ENCODE measurements at places on chromosomes 16 and 17.

GRCh38 chr16:87541872-87542234 lies 49.0 kb upstream of the ZCCHC14 start:
- DNase-seq: no peak

DNA sequence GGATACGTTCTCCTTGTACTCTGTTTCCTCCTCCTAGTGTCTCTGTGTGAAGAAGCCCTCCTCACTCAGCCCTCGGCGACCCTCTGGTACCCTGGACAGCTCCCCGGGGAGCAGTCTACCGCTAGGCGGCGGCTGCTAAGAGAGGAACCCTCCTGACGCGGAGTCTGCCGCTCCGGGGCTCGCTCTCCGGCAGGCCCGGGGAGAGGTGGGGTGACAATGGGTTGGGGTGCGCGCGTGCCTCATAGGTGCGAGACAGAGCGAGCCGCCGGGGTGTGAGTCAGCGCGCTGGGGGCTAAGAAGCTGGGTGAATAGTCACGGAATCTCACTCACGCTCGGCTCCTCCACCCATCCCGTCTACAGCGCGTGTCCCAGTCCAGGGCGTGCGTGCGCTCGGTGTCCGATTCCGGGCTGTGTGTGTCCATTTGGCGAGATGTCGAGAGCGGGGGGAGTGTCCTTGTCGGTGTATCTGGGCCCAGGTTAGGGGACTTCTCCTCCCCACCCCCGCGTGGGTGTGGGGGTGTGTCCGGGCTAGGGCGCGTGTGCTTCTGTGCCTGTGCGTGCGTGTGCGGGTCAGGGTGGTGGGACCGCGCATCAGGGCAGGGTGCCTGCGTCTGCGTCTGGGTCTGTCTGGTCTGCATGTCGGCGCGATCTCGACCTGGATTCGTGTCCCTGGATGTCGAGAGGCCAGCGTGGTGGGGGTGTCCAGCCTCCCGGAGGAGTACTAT lies 577 bp upstream of the HS3ST2 start:
- peak; percentile 2 for DNase-seq

DNA sequence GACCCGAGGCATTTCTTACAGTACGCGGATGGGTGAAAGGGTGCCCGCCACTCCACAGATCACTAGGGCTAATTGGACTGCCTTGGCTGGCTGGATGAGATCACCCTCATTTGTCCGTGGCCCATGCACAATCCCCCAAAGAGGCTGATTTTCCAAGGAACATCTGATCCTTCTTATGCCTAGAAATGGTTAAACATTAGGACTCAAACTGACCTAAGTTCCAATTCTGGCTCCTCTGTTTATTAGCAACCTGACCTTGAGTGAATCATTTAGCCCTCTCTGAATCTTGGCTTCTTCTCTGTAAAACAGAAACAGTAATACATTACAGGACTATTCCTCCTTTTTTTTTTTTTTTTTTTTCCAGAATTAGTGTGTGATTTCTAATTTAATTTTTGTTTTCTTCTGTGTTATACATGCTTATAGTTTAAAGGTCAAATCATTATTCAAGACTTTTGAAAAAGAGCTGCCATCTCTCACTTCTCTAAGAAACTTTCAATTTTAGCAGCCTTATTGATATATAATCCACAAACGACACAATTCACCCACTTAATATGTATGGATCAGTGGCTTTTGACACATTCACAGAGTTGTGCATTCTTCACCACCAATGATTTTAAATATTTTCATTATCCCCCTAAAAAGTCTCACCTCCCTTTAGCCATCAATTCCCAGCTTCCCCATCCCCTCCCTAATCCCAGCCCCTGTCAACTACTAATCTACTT lies 45.4 kb upstream of the TMEM132E start:
- DNase-seq: no peak

DNA sequence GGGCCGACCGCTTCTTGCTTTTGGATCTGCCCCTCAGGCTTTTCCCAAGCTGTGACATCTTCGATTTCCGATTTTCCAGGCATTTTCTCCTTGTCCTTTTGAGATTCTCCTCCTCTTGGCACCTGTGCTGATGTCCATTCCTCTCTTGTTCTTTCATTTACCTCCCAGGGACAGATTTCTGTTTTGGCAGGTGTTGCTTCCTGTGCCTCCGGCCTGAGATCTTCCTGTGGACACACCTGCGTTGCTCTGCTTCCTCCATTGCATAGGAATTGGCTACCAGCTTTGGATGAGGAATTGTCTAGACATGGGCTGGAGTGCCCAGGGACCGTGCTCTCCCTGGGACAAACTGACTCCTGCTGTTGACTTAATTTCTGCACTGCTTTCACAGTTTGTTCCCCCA lies 15.1 kb downstream of the GPR179 start:
- no peak for DNase-seq

DNA sequence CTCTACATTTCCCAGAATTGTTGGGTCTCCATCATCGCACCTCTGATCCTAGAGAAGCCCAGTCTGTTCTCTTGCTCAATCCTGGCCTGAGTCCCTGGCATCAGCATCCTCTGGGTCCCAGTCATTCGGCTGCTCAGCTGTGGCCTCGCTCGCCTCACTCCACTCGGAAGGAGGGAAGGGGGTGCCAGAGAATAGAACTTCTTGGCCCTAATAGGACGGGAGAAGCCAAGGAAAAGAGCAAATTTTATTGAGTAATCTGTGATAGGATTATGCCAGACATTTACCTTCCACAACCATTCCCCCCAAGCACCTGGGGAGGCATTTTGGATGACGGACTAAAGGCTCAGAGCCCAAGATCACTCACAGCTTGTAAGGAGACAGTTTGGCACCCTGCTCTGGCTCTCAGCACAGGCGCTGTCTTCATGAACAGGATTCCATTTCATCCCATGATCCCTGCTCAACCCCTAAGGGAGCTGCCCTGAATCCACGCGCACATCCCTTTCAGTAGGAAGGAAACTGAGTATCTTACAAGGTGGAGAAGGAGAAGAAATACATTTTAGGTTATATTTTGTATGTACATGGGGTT lies 498 bp upstream of the CLEC10A start:
- DNase-seq: no peak

- peak; percentile 11 for DNase-seq
Observed at GRCh38 chr17:58531661-58532554, 17.5 kb upstream of the MTMR4 start.

DNA sequence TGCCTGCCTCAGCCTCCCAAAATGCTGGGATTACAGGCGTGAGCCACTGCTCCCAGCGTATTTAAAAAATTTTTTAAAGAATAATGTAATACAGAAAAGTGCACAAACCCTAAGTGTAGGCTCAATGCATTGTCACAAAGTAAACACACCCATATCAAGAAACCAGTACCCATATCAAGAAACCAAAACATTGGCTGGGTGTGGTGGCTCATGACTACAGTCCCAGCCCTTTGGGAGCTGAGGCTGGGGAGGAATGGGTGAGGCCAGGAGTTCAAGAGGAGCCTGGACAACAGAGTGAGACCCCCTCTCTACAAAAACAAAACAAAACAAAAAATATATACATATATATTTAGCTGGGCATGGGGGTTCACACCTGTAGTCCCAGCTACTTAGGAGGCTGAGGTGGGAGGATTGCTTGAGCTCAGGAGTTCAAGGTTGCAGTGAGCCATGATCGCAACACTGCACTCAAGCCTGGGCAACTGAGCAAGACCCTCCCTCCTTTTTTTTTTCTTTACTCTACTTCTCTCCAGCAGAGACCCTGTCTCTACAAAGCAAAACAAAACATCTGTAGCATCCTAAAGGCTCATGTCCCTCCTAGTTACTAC lies 9.3 kb upstream of the PRR14 start:
- DNase-seq: no peak

DNA sequence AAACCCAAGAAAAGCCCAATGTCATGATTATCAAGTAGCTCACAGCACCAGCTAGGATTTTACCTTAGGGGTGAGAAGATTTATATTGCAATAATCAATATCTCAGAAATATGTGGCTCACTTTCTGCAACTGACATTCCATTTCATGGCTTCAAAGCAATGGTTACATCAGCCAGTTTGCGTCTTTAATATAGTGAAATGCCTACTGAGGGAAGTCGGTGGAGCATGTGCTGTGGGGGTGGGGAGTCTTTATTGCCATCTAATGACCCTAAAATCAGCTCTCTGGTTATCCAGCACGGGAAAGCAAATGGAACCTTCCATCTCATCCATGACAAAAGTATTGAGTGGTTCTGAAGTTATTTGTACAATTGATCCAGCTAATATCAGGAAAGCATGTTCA lies 395.5 kb downstream of the CA10 start:
- DNase-seq: no peak

- peak; percentile 47 for DNase-seq
Observed at GRCh38 chr16:2090777-2091546, 43.2 kb downstream of the TSC2 start.

DNA sequence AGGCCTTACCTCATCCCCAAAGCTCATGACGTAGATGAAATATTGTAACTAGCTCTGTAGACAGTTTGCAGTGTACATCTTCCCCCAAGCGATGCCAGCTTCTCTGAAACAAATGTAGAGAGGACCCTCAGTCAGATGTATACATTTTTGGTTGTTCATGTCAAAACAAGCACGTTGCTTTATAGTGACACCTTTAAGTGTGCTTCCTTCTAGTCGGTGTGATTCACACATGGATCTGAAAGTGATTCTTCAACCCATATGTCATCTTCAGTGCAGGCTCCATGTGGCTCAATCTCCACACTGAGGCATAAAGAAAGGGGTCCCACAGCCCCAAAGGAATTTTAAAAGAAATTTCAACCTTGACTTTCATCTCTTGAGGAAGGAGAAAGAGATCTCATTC lies 30.9 kb upstream of the CLEC19A start:
- no peak for DNase-seq

DNA sequence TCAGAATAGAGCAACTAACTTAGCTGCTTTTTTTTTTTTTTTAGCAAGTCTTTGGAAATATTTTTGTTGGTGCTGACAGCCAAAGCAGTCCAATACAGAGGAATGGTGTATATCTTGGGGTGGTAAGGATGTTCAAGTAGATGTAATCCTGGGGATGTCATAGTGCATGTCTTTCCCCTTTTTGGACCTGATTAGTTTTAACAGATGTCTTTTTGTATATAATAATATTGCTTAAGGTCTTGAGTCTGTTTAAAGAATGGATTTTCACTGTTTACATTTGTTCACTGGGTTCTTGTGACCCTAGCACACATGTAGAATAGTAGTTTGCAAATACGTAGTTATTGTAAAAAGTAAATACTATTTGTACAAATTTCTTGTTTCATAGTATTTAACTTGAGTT lies 7.9 kb downstream of the TAF15 start:
- peak; percentile 70 for DNase-seq

GRCh38 chr17:43597624-43598356 lies 51.6 kb upstream of the ETV4 start:
- DNase-seq: no peak

- no peak for DNase-seq
Observed at GRCh38 chr16:84367750-84368307, 509 bp upstream of the ATP2C2 start.

DNA sequence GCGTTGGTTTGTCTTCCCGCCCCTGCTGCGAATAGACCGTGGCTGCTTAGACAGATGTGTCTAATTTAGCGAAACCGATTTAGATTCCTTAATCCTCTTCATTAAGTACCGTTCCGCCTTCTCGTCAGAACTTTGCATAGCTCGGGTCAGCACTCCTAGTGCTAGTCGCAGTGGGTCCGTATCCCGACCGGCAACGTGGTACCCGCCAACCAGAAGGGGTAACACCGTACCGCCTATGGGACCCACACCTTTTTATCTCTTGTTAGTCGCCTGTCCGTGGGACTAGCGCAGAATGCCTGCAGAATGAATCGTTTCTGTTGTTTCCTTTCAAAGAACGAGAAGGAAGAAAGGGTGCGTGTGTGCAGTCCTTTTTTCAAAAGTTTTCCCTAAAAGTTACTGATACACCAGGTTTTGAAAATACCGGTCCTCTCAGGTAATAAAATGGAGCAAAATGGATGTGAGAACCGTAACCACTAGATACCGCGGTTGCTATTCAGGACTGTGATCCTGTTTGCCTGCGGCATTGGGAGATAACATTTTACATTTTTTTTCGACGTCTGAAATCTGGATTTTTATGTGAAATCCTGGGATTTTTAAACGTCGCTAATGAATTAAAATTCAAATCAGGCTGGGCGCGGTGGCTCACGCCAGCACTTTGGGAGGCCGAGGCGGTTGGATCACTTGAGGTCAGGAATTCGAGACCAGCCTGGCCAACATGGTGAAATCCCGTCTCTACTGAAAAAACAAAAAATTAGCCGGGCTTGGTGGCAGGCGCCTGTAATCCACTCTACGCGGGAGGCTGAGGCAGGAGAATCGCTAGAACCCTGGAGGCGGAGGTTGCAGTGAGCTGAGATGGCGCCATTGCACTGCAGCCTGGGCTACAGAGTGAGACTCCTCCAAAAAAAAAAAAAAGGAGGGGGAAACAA lies 998 bp upstream of the SRSF1 start:
- DNase-seq: no peak

GRCh38 chr17:63946440-63947363 lies 14.6 kb upstream of the CD79B start:
- peak; percentile 28 for DNase-seq

DNA sequence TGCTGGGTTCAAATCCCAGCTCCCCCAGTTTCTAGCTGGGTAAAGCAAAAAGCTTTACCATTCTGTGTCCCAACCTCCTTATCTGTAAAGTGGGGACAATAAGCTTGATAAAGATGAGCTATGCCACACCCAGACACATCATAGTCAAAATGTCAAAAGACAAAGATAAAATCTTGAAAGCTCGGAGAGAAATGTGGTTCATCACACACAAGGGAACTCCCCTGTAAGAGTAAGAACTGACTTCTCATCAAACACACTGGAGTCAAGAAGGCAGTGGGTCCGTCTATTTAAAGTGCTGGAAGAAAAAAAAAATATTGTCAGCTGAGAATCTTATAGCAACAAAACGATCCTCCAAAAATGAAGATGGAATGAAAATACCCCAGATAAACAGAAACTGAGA lies 25.3 kb downstream of the CACNG5 start:
- no peak for DNase-seq

GRCh38 chr17:50439008-50439407 lies 13.0 kb downstream of the ACSF2 start:
- DNase-seq: no peak

GRCh38 chr16:77705351-77705750 lies 17.0 kb upstream of the NUDT7 start:
- DNase-seq: no peak

- DNase-seq: no peak
Observed at GRCh38 chr17:43410557-43411368, 12.0 kb downstream of the ARL4D start.

- no peak for DNase-seq
Observed at GRCh38 chr17:69960755-69961154, 114.3 kb upstream of the KCNJ16 start.

DNA sequence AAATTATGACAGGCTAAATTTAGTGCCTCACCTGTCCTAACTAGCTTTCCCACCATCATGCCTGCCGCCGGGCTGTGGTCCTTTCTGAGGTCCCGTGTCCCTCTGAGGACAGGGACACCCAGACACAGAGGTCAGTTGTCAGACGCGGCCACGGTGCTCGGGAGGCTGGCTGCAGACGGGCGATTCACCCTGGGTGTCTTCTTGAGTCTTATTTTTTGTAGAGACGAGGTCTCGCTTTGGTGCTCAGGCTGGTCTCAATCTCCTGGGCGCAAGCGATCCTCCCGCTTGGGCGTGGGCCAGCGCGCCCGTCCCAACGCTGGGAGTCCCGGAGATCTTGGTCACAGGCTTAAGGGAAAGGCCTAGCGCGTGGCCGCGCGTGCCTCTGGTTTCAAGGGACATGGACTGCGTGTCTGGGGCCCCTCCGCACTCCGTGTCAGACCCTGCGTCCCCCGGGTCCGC lies 797 bp upstream of the RAB11FIP3 start:
- peak; percentile 40 for DNase-seq

GRCh38 chr17:68085771-68086381 lies 50.3 kb downstream of the KPNA2 start:
- DNase-seq: no peak

- DNase-seq: peak; percentile 82
Observed at GRCh38 chr17:67528751-67529436, 151.8 kb downstream of the PITPNC1 start.
